CD4-positive, alpha-beta T cell treated with Interleukin-21 for 1 hour (primary cell): ENCODE measurements at places on chromosomes 16 and 17.

DNA sequence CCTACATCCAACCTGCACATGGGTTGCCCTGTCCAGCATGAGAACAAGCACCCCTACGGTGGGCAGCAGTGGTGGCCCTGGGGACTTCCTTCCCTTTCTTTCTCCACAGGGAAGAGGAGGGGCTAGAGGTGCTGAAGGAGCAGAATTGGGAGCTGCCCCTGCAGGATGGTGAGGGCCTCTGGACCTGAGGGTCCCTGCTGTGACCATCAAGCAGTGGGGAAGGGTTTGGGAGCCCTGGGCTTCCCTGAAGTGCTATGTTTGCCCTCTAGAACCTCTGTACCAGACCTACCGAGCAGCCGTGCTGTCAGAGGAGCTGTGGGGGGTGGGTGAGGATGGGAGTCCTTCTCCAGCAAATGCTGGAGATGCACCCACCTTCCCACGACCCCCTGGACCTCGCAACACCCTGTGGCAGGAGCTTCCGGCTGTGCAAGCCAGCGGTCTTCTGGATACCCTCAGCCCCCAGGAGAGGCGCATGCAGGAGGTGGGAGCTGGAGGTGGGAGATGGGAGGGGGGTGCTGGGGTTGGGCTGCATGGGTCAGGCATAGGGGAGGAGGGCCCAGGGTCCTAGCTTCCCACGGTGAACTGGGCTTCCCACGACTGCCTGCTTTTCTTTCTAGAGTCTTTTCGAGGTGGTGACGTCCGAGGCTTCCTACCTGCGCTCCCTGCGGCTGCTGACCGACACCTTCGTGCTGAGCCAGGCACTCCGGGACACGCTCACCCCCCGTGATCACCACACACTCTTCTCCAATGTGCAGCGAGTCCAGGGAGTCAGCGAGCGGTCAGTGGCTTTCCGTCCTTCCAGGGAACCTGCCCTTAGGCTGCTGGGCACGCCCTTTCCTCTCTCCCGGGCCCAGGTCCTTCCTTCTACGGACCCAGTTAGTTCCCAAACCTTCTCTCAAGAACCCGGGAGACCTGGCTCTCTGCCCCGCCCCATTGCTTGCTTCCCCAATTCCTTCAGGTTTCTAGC is 5.0 kb downstream of the ARHGEF15 start:
- DNase-seq, result no peak

DNA sequence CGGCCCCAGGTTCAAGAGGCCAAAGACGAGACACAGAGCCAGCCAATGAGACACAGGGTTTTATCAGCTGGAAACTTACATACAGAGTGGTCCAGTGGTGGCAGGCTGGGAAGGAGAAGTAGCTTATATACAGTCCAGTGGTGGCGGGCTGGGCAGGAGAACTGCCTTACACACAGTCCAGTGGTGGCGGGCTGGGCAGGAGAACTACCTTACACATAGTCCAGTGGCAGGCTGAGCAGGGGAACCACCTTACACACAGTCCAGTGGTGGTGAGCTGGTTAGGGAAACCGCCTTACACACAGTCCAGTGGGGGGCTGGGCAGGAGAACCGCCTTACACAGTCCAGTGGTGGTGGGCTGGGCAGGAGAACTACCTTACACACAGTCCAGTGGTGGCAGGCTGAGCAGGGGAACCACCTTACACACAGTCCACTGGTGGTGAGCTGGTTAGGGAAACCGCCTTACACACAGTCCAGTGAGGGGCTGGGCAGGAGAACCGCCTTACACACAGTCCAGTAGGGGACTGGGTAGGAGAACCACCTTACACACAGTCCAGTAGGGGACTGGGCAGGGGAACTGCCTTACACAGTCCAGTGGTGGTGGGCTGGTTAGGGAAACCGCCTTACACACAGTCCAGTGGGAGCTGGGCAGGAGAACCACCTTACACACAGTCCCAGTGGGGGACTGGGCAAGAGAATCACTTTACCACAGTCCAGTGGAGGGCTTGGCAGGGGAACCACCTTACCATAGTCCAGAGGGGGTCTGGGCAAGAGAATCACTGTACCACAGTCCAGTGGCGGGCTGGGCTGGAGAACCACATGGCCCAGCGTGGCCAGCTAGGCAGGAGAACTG is 90.9 kb downstream of the GAS7 start:
- DNase-seq, result no peak

GRCh38 chr17:43616852-43617251 is 44.9 kb downstream of the MEOX1 start:
- no peak for DNase-seq

DNA sequence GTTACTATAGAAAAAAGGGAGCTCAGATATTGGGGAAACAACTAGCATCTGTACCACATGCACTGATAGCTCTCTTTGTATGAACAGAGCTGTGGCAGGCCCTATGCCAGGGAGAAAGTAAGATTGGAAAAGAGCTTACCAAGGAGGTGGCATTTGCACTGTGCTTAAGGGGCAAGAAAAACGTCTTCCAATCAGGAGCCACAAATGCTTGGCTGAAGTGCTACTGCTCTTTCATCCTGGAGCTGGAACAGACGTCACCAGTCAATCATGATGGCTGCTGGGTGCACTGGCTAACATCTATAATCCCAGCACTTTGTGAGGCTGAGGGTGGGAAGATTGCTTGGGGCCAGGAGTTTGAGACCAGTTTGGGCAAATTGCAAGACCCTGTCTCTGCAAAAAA is 218.5 kb downstream of the SEC14L1 start:
- DNase-seq, result no peak

- DNase-seq, result no peak
Measured at GRCh38 chr17:55683550-55684315, 38.9 kb downstream of the TMEM100 start.

DNA sequence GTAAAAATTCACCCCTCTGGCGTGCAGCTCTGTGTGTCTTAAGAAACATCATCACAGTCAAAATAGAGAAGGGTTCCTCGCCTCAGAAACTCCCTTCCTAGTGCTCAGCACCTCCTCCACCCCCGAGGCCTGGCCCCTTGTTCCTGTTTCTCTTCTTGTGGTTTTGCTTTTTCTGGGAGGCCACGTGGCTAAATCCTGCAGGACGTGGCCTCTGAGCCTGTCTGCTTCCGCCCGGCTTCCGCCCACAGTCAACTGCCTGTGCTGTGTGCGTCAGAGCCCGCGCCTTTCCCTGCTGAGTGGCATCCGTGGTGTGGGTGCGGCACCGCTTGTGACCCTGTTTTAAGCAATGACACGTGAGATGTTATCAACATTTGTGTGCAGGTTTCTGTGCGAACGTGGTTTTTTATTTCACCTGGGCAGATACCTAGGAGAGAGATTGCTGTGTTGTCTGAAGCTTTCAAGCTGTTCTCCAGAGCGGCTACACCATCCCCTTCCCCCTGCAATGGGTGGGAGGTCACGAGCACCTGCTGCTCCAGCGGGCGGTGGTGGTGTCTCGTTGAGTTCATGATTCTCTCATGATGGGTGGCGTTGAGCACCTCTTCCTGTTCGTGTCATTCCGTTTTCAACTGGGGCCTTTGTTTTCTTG is 21.7 kb downstream of the ACSF3 start:
- peak; percentile 94 for DNase-seq

DNA sequence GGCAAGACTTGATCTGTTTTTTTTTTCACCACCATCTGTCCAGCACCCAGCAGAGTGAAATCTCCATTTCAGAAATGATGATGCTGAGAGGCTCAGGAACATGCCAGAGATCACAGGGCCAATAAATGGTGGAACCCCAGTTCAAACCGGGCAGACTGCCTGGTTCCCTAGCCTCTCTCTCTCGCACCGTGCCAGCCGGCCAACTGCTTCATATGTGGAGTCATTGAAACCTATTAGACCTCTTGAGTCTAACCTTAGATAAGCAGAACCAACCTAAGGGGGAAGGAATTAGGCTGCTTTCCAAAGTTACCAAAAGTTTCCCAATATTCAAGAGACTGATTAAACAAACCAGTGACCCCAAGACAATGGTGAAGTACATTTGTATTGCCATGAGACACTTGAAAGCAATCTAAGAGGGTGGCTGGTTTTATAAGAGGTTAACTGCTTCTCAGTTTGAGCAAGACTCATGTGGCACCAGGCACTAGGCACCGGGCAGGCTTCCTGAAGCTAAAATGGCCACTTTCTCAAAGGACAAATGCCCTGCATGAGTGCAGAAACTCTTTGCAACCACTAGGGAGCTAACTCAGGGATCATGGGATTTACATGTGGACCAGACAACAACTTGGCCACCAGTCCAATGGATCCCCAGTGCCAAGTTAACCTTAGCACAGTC is 18.4 kb downstream of the TOX3 start:
- no peak for DNase-seq

DNA sequence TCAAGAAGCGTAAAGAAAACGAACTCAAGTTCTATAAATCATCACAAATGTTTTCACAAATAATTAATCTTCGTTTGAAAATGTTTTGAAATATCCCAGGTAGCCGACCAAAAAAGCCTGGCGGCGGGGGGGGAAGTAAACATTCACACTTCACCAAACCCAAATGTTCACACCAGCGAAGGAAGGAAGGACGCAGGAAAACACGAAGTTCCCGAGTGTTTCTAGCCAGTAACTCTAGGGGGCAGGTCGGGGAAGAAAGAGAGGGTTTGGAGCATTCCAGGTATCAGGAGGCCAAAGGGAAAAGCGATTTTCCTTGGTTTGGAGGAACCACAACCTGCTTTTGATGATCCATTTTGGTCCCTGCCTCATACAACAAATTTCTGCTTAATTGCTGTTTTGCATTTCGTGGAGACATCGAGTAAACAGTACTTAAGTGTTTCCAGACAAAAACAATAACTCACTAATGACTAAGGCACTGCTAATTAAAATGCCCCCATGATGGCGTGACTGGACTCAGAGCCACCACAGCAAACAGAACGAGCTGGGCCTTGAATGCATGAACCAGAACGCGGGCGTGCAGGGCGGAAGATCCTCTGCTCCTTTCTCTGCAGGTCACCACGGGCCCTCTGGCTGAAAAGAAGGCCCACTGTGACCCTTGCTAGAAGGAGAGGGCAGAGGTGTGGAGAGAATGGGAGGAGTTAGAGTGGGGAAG is 16.6 kb downstream of the ZFHX3 start:
- DNase-seq, result no peak

GRCh38 chr16:10070591-10070990 is 111.6 kb downstream of the GRIN2A start:
- DNase-seq, result no peak

GRCh38 chr17:67784364-67785121 is 40.8 kb upstream of the BPTF start:
- no peak for DNase-seq

- no peak for DNase-seq
Measured at GRCh38 chr16:57688487-57688986, 6.1 kb upstream of the DRC7 start.

GRCh38 chr17:56939869-56940484 is 20.9 kb downstream of the COIL start:
- DNase-seq, result peak; percentile 72

- no peak for DNase-seq
Measured at GRCh38 chr17:47276868-47277267, 23.2 kb downstream of the ITGB3 start.

DNA sequence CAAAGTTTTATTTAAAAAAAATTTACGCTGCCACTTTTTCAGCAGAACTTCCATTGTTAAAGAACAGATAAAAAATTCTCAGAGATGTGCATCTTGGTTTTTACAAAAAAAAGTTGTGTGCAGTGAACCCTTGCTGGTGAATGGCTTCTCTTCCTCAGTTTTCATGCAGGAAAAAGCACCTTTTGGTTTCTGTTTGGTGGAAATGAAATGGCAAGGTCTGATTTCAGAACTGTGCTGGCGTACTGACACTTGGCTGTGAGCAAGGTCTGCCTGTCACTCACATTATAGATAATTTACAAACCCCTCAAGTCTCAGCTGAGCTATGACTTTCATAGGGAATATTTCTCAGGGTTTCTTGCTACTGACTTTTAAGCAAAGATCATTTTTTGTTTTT is 5.7 kb upstream of the SALL1 start:
- DNase-seq, result no peak

DNA sequence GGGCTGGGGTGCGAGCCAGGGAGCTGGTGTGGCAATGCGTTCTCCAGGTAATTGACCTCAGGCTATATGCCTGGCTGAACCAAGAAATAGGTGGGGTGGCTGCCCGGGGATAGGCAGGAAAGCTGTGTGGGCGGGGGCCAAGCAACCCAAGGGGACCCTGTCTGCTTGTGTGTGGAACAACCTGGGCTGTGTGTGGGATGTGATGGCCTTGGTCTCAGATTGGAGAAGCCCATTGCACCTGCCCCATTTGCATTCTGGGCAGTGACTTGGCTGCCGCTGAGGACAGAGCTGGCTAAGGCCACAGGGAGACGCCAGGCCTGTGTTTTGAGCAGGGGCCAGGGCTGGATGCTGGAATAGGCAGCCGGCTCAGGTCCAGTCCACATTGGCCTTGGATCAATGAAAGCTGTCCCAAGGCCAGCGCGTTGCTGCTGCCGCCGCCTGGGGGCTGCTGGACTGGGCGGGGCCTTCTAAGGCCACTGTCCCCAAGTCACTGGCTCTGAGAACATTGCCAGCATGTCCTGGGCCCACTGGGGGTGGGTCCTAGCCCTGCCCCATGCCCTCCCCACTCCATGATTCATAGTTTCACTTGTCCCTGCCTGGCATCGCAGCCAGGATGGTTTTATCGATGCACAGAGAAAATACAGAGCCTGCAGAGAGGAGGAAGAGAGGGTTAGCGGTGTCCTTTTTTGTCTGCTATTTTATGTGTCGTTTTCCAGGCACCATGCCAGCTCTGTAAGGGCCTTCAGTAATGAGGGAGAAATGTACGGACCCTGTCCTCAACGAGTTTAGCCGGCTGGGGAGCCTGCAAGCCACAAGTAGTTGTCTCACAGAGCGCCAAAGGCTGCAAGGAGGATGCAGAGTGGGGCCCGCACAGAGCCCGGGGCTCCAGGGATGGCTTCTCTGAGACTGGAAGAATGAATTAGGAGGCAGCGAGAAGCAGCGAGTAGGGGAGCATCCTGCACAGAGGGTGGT is 43.9 kb downstream of the NKD1 start:
- no peak for DNase-seq

GRCh38 chr16:88357317-88358022 is 25.3 kb upstream of the ZNF469 start:
- no peak for DNase-seq

DNA sequence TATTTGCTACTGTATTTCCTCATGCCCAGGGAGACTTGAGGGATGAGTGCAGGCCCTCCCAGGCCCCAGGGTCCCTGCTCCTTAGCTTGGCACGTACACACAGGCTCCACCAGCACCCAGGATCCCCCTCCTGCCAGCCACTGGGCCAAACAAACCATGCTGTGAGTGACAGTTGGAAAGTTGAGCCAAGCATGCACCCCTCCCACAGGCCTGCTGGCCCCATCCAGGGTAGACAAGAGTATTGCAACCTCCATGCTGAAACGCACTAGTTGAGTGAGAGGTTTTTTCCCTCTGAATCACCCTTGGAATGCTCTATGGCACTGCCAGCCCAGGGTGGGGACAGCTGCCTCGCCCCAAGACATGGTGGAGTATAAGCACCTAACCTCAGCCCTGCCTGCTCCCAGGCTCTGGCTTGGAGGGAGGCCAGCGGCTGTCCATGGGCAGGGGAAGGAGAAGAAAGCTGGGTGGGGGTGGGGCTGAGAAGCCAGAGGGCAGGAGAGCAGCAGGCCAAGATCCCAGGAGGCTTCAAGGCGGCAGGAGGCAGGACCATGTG is 49.6 kb downstream of the PITPNM3 start:
- DNase-seq, result no peak
